ENCODE measurements at places on chromosomes 5 and 9.
A peak's percentile ranks its signal among the peaks of the same experiment; 100 is the strongest.

DNA sequence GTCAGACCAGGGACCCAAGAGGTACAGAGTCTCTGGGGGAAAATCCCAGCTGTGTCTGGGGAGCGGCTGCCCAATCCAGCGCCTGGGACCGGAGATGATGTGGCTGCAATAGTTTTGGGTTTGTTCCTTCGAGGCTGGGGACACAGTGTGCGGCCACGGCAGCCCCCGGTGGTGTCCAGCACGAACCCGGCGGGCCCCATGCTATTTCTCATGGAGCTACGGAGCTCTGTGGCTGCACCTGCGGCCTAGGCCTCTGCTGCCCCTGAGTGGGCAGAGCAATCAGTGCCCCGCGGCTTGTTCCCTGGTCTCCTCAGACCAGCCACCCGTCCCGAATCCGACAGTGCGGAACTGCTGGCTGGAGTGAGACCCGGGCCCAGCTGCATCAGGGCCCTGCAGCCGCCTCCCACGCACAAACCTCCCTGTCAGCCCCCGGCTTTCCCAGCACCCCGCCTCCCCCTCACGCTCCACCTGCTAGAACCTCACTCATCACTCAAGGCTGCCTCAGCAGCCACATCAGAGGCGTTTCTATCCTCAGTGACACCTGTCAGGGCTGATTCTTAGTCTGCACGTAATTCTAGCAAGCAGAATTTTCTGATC is 29.0 kb downstream of the SARDH start:
- DNase-seq = peak; percentile 25

DNA sequence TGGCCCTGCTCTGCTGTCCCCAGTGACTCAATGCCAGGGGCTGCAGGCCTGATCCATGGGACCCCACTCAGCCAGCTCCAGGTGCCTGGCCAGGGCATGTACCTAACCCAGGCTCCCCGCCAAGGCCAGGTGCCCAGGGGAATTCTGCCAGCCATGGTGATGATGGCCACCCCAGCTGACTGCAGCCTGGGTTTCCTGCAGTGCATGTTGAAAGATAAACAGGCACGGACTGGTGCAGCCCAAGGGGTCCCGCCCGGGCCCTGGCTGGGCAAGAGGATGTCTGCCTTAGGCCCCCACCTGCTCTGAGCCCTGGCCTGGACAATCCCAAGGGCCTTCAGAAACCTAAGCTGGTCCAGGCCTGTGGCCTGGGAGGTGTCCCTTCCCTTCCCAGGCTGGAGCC is 1.2 kb downstream of the ABCA2 start:
- DNase-seq = no peak

- DNase-seq = no peak
Measured at GRCh38 chr5:54655266-54655665, 137.7 kb downstream of the SNX18 start.

- no peak for DNase-seq
Measured at GRCh38 chr5:38853753-38854470, 8.1 kb downstream of the OSMR start.

DNA sequence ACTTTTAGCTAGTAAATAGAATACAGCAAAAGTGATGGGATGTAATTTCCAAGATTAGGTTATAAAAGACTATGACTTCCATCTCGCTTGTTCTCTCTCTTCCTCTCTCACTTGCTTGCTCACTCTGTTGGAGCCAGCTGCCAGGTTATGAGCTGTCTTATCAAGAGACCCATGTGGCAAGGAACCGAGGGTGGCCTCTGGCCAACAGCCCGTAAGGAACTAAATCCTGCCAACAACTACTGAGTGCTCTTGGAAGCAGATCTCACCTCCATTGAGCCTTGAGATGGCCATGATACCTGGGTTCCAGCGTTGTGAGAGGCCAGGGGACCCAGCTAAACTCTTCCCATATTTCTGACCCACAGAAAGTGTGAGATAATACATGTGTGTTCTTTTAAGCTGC is 636.1 kb downstream of the ACTL7B start:
- no peak for DNase-seq

DNA sequence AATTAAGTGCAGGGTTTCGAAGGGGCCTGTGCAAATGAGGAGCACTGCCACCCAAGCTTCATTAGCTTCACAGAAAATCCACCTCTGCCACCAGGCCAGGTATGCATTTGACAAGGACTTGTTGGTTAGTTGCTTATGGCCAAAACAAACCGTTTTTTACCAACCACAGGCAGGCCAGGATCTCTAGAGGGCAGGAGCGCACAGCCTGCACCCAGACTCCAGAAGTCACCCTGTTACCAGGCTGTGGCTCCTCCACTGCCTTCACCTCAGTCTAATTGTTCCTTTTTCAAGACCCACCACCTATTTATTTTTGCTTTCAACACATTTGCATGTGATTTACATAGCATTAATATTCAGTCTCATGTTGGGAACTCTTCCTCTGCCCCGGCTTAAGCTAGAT is 78.3 kb upstream of the HSPA9 start:
- no peak for DNase-seq

DNA sequence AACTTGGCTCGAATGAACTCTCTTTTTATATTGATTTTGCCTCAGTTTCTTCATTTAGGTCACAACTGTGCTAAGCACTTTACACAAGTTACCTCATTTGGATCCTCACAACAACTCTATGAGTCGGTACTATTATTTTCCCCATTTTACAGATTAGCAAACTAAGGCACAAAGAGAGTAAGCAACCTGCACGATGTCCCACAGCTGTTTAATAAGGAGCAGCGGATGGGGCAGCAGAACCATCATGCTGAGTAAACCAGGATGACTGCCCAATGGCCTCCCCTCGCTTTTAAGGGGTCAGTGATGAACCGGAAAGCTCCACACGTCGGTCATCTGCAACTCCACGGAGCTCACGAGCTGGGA is 607 bp downstream of the PRELID2 start:
- no peak for DNase-seq

GRCh38 chr9:94623253-94623652 is 16.1 kb downstream of the FBP1 start:
- DNase-seq = no peak

DNA sequence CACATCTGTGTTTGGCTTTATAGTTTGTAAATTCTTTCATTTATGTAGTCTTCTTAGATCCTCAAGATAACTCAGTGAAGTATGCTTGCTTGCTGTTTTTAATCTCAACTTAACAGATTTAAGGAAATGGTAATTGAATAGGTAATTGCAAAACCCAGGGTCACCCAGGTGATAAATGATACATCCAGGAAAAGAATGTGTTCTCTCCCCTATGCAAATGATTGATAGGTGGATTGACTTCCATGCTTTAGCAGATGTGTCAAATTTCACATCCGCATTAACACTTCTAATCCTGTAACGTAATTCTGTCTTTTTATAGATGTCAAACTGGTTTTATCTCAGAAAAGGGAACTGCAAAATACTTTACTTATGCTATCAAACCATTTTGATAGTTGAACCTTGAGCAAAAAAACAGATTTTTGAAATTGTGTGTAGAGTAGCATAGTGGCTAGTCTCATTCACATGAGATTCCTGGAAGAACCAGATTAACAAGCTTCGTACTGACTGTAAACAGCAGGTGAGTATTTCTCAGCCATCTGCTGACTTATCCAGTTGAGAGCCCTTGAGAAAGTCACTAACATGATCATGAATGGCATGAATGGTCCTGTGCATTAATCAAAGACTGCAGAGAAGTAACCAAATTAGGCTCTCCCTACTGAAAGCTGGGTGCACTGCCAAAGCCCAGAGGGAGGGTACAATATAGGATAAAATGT is 86.7 kb upstream of the PAM start:
- DNase-seq = no peak

- no peak for DNase-seq
Measured at GRCh38 chr5:126972062-126972895, 58.1 kb downstream of the MARCHF3 start.

DNA sequence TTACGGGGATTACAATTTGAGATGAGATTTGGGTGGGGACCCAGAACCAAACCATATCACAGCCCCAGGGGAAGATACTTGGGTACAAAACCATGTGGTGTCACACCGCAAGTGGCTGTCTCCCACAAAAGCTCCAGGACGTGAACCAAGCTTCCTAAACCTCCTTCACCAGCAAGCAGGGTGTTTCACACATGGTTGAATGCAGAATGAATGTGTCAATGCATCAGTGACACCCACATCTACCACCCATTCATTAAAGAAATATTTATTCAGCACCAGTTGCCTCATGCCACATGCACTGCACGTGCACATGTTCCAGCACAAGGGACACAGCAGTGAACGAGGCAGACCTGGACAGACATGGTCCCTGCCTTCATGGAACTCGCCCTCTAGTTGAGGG is 70.9 kb upstream of the SPOCK1 start:
- no peak for DNase-seq

DNA sequence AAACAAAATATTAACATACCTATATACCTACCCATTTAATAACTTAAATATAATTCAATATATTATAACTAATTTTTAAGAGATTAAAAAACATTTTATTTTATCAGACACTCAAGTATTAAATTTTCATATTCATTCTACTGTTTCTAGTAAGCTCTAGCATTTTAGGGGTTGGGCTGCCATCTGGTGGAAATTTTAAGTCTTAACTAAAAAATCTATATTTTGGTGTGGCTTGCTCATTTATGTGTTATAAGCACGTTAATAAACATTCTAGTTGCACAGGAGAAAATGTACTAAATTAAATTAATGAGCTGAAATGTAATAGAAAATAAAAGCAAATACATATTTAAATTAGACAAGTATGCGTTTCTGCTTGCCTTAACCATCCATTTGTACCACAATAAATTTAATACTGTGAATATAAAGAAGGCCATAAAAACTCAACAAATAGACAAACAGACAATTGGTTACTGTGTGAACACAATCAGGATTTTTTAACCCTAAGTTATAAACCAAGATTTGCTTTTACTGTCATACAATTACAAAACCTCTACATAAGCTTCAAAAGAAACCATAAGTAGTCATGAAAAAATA is 1728.3 kb upstream of the CDH9 start:
- DNase-seq = no peak

GRCh38 chr5:74028976-74029375 is 403.0 kb downstream of the ARHGEF28 start:
- no peak for DNase-seq
